Right hindlimb (tissue), 1 donor: ENCODE measurements at places on chromosomes 13 and 19.

DNA sequence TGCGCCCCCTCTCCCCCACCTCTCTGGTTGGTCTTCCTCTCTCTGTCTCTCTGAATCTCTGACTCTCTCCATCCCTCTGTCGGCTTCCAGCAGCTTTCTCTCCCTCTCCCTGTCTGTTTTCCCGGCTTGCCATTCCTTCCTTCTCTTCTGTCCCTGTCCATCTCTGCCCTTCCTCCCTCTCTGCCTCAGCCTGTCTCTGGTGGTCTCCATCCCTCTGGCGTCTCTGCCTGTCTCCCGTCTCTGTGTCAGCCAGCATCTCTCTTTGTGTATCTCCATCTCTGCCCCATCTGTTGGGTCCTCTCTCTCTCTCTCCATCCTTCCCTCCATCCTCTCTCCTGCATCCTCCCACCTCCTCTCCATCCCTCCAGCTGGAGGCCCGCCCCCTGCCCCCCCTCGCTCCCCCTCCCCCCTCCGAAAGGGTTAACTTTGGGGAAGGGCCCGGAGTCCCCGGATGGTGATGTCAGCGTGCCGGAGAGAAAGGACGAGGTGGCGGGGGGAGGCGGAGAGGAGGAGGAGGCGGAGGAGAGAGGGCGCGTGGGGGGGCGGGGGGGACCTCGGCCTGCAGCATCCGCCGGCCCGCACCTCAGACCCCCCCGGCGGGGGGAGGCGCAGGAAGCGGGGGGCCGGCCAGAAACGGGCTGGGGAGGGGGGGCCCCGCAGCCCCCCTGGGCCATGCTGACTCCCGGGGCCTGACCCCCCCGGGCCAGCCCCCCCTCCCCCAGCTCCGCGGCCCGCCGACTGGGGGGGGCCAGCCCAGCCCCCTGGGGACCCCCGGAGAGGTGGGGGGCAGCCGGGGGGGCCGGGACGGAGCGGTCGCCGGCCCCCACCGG is at the start of gene BRSK1:
BRSK1 (plus strand) TSS at position 450 of the 830 bp plus-strand sequence. CDS start 446 bp downstream, outside the sequence.
- peak; percentile 88 for DNase-seq

- no peak for DNase-seq
These were observed 319.2 kb upstream of the PCDH9 start for GRCh38 chr13:67549331-67549730.

GRCh38 chr19:5646703-5647102 is 23.8 kb downstream of the SAFB start:
- no peak for DNase-seq

GRCh38 chr13:68124437-68125086 is 894.4 kb upstream of the PCDH9 start:
- no peak for DNase-seq
